CD4-positive, alpha-beta T cell treated with Interferon gamma for 1 hour (primary cell): ENCODE measurements at places on chromosomes 5 and 9.

- DNase-seq: no peak
Measured at GRCh38 chr9:91347377-91347776, 14.3 kb downstream of the AUH start.

DNA sequence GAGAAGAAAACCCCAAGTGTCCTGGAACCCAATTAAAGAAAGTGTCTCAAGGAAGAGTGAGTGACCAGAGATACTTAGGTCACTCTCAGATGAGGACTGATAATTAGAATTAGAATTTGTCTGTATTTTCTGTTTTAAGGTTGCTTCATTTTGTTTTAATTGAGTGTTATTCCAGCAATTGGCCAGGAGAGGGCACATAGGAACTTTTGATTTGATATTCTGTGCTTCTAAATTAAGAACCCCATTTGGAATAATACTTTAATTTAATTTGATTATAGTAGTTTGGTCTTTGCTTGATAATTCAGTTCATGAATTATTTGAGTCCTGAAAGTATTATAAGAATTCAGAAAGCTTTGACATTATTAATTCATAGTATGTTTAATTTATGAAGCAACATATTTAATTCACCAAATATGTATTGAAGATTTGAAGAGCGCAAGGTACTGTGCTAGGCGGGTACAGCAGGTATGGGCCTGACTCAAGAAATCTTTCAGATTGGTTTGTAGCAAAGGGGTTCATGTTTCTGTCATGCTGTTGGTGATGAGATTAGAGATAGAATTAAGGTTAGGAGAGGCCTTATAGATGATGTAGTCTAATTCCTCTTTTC lies 4.9 kb downstream of the MRPL22 start:
- DNase-seq: no peak

DNA sequence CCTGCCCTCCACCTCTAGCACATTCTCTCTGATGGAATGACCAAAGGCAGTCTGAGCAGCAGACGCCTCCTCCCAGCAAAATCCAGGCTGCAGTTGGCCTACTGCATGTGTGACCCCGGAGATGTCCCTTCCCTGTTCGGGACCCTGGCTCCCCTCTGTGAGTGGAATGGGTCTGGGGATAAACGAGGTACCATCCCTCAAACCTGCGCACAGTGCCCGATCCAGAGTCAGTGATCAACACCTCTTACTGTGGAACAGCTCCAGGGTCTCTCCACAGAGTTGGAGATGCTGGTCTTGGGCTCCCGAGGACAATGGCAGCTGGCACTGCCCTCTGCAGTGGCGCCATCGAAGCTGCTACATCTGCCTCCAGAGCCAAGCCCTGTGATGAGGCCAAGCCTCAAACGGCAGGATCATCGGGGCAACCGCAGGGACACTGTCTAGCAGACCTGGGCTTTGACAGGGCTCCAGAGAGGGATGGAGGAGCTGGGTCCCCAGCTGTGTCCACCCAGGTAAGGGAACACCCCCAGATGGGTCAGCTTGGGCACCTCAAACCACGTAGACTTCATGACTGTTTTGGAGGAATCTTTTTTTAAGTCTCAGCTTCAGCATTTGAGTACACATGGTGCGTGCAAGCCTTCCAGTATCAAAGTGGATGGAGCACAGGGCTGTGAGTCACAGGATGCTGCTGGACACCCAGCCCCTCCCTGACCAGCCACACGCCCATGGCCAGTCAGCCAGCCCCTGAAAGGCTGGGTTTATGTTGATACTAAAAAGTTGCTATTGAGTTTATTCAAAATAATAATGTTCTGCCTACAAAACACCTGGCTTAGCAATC lies 13.0 kb downstream of the MED10 start:
- no peak for DNase-seq

GRCh38 chr9:8733131-8733954 lies 933.8 kb upstream of the DMAC1 start:
- DNase-seq: no peak

DNA sequence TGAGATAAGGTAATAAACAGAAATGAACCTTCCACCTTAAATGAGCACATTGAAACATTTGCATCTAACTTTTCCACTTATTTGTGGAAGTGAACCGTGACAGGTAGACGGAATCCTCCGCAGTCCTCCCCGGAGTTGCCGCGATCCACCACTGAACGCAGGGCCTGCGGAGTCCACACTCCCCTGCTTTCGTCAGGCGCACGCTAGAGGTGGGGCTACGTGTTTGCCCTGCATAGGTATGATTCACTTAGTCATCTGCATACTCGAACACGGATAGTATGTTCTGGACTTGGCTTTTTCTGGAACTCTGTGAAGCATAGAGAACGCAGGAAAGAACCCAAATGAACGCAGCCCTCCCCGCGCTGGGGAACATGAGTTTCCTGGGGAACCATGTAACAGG lies 272.8 kb upstream of the IRX4 start:
- no peak for DNase-seq

- DNase-seq: no peak
Measured at GRCh38 chr9:87513161-87513560, 15.5 kb downstream of the DAPK1 start.

DNA sequence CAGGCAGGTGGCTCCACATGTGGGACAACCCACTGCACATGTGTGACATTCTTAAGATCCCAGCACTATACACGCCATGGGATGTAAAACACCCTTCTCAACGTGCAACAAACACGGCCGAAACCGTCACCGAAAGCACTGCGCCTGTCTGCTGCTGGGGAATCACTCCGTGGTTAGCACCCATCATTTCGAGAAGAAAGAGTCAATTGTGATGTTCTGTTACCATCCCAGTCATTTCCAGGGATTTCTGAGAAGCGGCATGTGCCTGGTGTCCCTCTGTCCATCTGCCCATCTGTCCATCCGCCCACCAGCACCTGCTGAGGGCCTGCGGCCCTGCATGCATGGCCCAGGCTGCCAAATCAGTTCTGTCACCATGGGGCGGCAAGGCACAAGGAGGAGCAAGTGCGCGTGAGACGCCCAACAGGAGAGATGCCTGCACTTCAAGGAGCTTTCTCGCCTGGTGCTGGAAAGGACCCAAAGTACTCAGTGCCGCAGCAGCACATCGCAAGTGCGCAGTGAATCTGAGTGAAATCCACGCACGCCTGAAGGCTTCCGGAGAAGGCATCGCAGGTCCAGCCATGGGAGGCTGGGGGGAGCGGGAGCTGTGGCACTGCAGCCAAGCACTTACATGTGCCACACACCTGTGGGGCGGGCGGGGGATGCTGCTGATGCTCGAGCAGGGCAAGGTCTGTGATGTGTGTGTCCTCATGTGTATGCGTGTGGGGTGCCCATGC lies 38.0 kb downstream of the VAV2 start:
- no peak for DNase-seq

DNA sequence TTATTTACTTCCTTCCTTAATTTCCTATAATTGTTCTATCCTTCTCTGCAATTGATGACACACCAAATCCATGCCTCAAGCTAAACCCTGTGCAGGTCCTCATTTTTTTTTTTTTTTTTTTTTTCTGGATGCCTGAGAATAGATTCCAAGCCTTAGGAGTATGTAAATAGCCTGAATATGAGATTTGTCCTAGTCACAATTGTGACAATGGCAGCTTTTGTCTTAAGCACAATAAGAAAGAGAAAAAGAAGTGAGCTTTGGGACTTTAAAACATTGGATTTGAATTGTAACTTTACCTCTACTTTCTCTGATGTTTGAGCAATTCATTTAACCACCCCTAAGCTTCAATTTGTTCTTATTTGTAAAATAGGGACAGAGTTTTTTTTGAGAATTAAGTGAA lies 280.5 kb downstream of the TUSC1 start:
- no peak for DNase-seq

DNA sequence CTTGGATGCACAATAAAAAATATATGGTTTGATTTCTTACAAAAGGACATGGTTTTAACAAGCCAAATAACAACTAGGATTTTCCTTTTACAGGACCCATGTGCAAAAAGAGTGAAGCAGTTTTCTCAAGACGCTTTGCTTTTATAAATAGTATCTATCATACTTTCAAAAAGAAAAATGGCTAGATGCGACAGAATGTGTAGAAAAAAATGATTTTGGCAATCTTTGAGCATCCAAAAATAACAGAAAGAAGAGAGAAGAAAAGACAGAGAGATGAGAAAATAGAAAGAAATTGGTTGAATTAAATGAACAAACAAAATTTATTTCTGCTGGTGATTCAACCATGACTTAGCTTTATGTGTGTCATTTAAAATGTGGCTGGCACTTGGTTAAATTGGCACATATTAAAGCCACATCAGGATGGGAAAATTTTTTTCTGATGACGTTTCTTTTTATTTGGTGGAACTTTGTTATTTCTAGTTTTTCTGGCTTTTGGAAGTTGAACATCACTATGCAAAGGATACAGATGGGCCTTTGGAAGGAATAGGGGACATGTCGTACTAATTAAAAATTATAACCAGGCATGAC lies 35.6 kb upstream of the NREP start:
- DNase-seq: no peak

GRCh38 chr9:69174616-69175463 lies 763 bp downstream of the TJP2 start:
- peak; percentile 40 for DNase-seq

DNA sequence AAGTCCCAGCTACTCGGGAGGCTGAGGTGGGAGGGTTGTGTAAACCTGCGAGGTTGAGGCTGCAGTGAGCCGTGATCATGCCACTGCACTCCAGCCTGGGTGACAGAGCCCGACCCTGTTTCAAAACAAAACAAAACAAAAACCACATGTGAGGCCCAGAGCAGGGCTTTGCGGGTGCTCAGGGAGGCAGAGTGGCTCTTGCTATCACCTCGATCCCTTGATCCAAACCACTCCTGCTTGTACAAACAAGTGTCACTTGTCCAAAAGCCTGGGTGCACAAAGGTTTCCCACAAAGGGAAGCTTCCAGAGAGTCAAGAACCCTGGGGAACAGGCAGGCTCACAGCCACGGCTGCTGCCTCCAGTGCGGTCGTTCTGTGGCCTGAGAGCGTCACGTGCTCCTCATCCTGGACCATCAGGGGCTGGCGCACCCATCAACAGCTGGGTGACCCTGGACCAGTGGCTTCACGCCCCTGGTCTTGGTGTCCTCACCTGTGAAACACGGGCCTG lies 162.7 kb downstream of the C9orf50 start:
- DNase-seq: peak; percentile 73

- no peak for DNase-seq
Measured at GRCh38 chr9:124580186-124580585, 73.0 kb upstream of the NR5A1 start.

GRCh38 chr5:59716029-59716428 lies 177.5 kb downstream of the PDE4D start:
- no peak for DNase-seq

DNA sequence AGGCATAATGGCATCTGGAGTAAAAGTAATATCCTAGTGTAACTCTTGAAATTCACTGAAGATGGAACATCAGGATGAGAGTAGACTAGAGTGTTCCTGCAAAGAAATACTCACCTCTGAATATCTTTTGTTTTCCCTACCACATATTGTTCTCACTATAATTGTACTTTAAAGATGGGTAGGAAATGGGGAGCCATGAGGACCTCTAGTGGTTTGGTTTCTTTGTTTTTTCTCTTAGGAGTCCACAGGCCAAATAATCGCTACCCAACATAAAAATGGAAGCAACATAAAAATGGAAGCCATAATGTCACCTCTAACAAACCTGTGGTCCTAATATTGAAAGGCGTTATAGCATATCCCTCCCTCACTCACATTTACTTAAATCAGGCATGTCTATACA lies 2375.8 kb downstream of the MAT2B start:
- DNase-seq: no peak

- DNase-seq: no peak
Measured at GRCh38 chr5:60445921-60446320, 254.0 kb downstream of the DEPDC1B start.

GRCh38 chr9:91558879-91559278 lies 135.2 kb upstream of the NFIL3 start:
- DNase-seq: no peak

- no peak for DNase-seq
Measured at GRCh38 chr9:18699764-18700163, 225.8 kb downstream of the ADAMTSL1 start.

GRCh38 chr5:151020304-151021110 lies at the start of gene GPX3:
Gene GPX3 (plus strand): TSS chr5:151020591. CDS start chr5:151020655, 64 bp downstream.
- DNase-seq: peak; percentile 63

DNA sequence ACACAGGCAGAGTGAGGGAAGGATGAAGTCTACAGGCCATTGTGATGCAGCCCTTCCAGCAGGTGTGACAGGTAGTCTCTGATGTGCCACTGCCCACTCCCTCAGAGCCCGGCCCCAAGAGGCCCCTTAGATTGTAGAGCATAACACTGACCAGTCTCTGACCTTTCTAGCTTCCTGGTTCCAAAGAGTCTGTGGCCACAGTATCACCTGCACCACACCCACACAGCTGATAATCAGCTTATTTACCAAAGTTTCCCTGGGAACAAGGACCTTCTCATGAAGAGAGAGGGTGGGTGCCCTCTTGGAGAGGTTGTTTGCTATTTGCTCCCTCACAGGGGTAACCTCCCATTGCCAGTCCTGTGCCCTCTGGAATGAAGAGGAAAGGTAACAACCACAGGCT lies 11.0 kb upstream of the ACER2 start:
- DNase-seq: no peak

- no peak for DNase-seq
Measured at GRCh38 chr5:55572020-55572419, 37.3 kb upstream of the PLPP1 start.

- peak; percentile 67 for DNase-seq
Measured at GRCh38 chr9:137029058-137029936, 1.3 kb upstream of the ABCA2 start.

DNA sequence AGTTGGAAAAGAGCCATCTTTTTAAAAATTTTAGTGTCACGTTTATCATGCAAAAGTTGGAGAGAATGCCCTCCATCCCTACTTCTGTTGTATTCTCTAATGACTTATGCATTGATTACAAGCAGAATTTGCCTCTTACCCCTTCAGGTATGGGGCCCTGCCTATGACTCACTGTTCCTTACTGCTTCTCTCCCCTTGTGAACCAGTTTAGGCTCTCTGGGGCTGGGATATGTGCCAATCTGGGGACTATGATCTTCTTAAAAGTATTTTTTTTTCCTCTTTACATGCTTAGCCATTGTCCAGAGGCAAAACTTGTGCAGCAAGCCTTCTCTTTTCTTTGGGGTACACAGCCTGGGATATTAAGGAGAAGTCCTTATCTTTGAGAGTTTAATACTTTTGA lies 37.4 kb downstream of the CAMK4 start:
- DNase-seq: no peak

DNA sequence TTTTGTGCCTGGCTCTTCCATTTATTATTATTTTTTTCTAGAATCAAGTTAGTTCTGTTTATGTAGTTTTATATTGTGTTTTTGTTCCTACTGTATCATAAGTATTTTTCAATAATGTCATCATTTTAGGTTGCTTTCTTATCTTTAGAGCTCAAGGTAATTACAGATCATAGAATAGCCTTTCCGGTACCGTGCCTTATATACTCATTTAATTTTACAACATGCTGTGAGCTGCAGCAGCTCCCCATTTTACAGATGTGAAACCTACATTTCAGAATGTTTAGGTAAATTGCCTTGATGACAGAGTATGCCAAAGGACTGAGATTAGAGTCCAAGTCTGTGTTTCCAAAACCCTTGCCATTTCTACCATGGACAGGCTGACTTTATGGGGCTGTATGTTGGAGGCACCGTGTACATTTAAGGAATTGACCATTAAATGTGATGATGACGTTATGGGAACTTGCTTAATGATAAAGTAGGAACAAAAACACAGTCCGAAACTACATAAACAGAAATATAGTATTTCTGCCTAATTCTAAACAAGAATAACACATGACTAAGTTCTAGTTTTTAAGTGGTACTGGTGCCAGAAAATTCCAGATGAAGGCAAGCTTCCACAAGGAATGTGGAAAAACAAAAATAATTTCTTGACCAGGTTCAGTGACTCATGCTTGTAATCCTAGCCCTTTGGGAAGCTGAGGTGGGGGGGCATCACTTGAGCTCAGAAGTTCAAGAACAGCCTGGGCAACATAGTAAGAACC lies 97.7 kb downstream of the IQGAP2 start:
- DNase-seq: no peak
